ENCODE measurements at places on chromosomes 2 and 18.

DNA sequence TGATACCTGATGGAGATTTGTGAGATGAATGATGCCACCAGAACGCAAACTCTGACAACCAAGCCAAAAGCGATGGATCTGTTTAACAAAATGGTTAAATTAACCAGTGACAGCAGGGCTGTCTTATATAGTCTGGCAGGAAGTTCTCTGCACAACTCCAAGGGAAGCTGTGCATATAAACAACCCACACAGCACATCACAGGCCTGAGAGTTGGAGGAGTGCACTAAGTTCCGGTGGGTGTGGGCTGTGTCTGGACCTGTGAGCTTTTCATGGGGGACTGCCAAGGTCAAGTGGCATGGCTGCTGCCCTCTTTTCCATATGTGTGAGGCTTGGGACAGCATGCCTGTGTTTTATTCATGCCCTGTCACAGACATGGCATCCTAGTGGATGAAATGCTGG is 414.6 kb upstream of the TRIB2 start:
- DNase-seq = no peak

DNA sequence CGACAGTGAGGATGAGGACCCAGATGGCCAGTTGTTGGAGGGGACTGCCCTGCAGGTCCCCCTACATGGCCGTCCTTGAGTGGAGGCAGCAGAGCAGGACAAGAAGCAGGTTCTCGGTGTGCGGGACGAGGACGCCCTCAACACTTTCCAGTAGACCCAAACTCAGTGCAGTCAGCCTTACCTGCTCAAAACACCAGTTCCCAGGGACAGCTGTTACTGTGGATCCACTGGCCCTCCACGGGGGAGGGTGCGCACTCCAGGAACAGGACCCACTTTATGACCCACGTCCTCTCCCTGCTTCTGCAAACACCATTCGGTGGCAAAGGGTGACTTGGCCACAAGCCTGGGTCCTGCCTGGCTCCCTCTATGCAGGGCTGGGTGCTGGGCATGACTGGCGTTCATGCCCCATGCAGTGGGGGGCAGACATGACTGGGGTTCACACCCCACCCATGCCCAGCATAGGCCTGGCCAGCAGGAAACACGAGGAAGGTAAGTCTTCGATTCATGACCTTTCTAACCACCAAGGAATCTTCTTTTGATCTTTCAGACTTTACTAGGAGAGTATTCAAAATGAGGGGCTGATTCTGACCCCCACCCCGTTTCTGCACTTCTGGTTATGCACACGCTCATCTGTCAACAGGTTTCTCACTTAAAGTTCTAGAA is 233.7 kb downstream of the HDAC4 start:
- no peak for DNase-seq

- DNase-seq = no peak
Observed at GRCh38 chr2:30653847-30654246, 153.4 kb downstream of the CAPN13 start.

GRCh38 chr2:96898641-96899412 is 28.9 kb upstream of the SEMA4C start:
- no peak for DNase-seq

DNA sequence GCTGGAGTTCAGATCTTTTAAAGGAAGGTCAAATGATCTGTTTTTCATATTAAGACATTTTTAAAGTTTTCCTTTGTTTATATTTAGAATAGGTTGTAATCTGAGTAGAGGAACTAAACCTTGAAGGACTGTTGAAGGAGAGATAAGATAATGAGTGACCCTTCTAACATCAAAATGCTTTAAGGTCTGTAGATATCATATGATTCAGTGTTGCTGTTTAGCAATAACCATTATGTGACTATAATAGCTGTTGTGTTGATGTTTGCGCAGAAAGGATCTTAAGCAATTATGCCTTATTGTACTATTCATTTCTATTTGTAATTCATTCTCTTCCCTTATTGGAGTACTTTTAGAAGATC is 60.0 kb downstream of the SLC16A14 start:
- no peak for DNase-seq

DNA sequence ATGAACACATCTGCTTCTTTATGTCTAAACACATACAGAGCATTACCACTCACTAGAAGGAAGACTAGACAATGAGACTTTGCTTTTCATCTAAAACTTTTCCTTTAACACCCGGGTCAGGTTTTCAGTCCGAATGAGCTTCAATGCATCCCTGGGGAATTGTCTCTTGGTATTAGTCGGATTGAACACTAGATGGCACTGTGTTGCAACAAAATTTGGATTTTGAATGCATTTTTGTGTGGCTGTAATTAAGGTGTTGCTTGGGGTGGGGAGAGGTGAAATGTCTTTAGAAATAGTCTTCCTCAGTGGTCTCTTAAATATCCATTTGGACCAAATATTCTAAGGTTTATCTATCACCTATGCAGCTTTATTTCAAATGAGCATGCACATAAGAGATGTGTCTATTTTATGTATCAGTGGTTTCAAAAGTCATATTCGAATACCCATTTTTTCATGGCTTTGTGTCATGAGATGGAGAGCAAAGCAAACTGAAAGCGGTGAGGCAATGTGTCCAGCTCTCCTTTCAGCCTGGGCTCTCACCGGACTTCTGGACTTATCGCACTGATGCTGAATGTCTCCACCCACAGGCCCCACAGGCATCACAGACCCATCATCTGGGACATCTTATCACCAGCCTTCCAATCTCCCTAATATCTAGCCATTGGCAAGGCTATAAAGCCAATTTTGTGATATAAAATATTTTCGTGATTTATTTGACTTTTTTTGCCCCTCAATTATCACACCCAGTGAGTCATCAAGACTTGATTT is 510.3 kb downstream of the RNF144A start:
- peak; percentile 69 for DNase-seq

DNA sequence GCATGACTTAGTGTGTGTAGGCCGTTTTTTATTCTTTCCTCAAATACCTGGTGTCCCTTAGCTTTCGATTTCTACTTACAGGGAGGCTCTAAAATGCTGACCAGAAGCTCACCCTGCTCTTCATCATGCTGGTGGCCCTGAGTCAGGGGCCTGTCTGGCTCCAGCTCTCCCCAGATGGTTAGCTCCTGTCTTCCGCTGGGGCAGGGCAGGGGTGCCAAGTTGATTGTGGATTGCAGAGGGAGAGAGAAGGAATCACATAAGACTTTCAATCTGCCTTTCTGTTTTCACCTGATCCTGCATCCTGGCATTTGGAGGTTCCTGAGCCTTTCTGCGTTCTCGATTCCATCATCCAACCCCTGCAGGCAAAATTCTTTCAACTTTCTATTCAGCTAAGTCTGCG is 4.2 kb downstream of the CIB4 start:
- DNase-seq = no peak

GRCh38 chr2:234806818-234807217 is 145.0 kb upstream of the SH3BP4 start:
- DNase-seq = no peak

DNA sequence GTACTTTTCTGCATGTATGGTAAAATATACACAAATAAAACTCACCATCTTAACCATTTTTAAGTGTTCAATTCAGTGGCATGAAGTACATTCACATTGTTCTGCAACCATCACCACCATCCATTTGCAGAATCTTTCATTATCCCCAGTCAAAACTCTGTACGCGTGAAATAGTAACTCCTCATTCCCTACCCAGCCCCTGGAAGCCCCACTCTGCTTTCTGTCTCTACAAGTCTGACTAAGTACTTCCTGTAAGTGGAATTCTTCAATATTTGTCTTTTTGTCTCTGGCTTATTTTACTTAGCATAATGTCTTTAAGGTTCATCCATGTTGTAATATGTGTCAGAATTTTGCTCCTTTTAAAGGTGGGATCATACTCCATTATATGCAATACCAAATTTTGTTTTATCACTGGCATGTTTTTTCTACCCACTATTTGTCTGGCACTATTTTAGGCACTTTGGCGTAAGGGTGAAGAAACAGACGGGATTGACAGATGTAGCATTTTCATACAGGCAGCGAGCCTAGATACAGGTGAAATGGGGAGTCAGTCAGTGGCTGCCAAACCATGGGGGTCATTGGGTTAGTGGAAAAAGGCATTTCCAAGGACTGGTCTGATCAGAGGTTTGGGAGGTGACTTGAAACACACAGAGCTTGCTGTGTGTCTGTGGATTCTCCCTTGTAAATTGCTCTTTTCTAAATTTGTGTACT is 163.2 kb upstream of the MYCN start:
- no peak for DNase-seq

DNA sequence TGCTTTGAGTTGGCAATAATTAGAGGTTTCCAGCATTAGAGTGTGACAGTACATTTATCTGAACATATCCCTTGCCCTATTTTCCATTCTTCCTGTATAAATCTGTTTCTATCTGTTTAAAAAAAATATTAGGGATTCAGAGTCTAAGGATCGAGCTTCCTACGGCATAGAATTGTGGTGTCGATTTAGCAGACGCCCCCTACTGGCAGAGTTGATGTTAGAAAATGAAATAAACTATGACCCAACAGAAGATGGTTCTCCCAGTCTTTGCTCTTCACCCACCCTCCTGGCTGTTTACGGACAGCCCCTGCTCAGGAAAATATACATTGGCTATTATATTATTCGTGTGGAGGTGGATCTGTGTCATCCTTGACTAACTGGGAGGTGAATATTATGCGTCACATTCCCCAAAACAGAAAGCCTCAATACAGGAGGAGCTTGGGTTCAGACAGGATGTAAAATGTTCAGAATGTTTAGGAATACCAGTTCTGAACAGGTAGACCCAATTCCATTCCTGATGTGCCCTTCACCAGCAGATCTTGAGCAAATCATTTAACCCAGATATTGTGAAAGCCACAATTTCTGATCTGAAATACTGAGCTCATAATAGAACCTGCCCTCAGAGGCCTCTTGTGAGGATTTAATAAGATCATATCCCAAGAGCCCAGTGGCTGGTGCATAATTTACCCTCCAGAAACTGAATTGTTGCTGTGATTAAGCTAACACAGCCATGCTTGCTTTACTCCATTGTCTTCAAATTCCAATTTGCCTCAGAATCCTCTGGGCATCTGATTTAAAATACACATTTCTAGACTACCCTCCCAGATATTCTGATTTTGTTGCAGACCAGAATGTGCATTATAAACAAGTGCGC is 10.8 kb upstream of the ERMN start:
- peak; percentile 50 for DNase-seq

DNA sequence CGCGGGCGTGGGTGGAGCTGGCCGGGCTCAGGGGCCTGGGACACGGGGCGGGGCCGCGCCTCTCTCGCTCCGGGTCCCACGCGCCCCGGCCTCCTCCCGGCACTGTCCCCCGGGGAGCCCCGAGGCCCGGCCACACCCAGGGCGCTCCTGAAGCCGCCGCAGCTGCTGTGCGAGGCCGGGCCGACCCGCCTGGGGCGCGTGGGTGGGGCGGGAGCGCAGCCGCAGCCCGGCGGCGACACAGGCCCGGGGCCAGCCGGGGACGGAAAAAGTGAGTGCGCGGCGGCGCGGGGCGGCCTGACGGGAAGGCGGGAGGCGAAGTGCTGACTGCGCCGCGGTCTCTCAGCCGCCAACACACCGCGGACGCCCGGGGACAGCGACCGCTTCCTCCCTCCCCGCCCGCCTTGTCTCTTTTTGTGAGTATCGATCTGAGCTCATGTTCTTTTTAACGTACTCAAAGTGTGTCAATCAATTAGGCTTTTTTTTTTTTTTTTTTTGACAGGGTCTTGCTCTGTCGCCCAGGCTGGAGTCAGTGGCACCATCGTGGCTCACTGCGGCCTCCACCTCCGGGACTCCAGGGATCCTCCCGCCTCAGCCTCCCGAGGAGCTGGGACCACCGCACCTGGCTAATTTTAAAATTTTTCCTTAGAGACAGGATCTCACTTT is 14.5 kb downstream of the PDCD1 start:
- DNase-seq = peak; percentile 86

- no peak for DNase-seq
Observed at GRCh38 chr2:28543316-28544035, 47.6 kb downstream of the PLB1 start.

DNA sequence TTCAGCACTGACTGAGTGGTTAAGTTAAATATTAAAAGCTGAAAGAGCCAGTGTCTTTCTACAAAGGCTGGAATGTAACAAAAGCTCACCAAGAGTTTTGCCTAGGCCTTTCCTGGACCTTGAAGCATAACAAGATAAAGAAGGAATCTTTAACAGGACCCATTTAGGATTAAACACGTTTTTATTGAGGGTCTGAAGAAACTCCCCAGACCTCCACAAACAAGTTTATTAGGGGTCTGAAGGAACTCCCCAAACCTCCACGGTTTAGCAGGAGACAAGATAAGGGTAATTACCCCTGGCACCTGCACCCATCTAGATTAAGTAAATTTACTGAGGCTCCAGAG is 104.0 kb downstream of the ACAA2 start:
- DNase-seq = no peak

- DNase-seq = no peak
Observed at GRCh38 chr2:119430023-119430498, 1.6 kb upstream of the TMEM37 start.

DNA sequence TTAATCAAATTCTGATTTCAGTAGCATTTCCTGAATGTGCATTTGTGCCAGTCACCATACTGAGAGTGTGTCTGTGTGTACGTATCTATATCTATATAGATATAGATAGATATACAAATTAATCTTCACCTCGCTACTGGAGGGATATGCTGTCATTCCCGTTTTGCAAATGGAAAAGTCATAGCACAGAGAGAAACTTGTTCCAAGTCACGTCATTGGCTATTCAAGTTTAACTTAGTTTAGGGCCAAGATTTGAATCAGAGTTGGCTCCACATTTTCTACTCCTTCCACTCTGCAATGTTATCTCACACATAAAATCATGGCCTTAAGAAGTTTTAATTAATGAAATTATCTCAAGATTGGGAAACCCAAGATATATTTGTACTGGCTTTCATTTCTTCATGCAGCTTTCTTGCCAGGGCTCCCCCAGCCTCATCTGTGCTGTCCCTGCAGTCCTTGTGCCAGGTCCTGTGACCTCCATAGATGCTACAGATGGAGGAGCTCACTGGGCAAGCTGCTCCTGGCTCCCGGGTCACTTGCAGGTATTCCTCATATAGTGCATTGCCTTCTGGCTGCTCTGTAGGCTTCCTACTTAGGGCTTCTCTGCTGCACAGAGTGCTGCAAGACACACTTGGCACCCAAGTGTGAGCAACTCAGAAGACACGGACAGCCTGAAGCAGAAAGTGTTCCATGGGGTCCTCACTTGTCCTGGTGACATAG is 245.8 kb downstream of the KCNS3 start:
- no peak for DNase-seq

DNA sequence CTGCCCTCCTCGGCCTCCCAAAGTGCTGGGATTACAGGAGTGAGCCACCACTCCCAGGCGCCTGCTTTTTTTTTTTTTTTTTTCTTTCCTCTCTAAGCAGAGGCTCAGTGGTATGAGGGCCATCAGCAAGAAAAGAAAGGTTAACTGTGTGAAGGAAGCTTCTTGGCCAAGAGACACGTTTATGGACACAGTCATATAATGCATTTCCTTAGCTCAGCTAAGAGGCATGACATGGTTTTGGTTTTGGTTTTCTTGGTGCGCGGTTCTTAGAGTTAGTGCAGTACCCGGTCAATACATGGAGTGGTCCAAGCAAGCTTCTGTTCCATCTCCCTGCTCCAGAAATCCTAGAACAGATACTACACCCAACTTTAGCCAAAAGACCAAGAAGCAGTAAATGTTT is 42.6 kb downstream of the RALBP1 start:
- no peak for DNase-seq
